ENCODE measurements at places on chromosomes 5 and 9. TPM values are rescaled to one million over a fixed set of nuclear protein-coding genes. Genes with fewer than 3 reads are reported as not detected.

DNA sequence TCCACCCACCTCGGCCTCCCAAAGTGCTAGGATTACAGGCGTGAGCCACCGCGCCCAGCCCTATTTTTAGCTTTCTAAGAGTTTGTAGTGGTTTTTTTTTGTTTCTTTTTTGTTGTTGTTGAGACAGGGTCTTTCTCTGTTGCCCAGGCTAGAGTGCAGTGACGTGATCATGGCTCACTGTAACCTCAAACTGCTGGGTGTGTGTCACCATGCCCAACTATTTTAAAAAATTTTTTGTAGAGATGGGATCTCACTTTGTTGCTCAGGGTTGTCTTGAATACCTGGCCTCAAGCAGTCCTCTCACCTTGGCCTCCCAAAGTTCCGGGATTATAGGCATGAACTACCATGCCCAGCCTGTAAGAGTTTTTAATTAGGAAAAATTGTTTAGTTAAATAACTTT, 145.3 kb upstream of the SH3GL2 start:
- H3K36me3 ChIP-seq = no peaks in the 10 kb centered on the region
- no peaks in the 10 kb centered on the region for H3K27me3 ChIP-seq
- H3K27ac ChIP-seq = no peak overlapping the region
- no peak for DNase-seq

GRCh38 chr9:90445391-90445790, 197.2 kb downstream of the DIRAS2 start:
- no peak for DNase-seq
- H3K4me3 ChIP-seq = no peak overlapping the region
- H3K4me1 ChIP-seq = no peaks in the 10 kb centered on the region
- no peak overlapping the region for H3K27ac ChIP-seq

- no peak for DNase-seq
- H3K27me3 ChIP-seq = no peaks in the 10 kb centered on the region
- no peak overlapping the region for H3K27ac ChIP-seq
- no peaks in the 10 kb centered on the region for H3K4me1 ChIP-seq
- no peaks in the 10 kb centered on the region for H3K36me3 ChIP-seq
- H3K4me3 ChIP-seq = peak overlapping the region; percentile 53
Measured at GRCh38 chr5:139788294-139788910, 7.2 kb upstream of the PSD2 start.

GRCh38 chr5:152425083-152425482, 20.0 kb upstream of the NMUR2 start:
- H3K36me3 ChIP-seq = no peaks in the 10 kb centered on the region
- no peaks in the 10 kb centered on the region for H3K27me3 ChIP-seq
- no peaks in the 10 kb centered on the region for H3K4me1 ChIP-seq

DNA sequence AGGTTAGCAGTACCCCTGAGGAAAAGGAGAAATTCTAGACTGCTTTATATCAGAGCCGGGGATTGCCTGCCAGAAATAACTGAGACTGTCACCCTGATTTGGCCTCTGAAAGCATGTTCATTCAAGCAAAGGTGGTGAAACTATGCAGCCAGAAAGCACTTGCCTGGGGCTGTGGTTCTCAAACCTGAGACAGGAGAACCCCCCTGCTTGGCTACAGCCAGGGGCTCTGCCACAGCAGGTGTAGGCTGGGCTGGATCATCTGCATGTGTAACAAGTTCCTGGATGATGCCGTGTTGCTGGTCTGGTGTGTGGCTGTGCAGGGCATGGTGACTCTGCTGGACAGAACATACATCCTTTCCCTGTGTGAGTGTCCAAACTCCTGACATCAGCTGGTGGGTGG, 157.8 kb downstream of the NXNL2 start:
- H3K36me3 ChIP-seq = no peaks in the 10 kb centered on the region
- no peaks in the 10 kb centered on the region for H3K4me1 ChIP-seq
- no peak overlapping the region for H3K27ac ChIP-seq
- no peak for DNase-seq
- H3K27me3 ChIP-seq = no peaks in the 10 kb centered on the region
- H3K4me3 ChIP-seq = no peak overlapping the region

- no peaks in the 10 kb centered on the region for H3K27me3 ChIP-seq
- DNase-seq = no peak
- no peak overlapping the region for H3K4me3 ChIP-seq
- no peaks in the 10 kb centered on the region for H3K36me3 ChIP-seq
Measured at GRCh38 chr9:38282756-38283155, 109.7 kb upstream of the ALDH1B1 start.

DNA sequence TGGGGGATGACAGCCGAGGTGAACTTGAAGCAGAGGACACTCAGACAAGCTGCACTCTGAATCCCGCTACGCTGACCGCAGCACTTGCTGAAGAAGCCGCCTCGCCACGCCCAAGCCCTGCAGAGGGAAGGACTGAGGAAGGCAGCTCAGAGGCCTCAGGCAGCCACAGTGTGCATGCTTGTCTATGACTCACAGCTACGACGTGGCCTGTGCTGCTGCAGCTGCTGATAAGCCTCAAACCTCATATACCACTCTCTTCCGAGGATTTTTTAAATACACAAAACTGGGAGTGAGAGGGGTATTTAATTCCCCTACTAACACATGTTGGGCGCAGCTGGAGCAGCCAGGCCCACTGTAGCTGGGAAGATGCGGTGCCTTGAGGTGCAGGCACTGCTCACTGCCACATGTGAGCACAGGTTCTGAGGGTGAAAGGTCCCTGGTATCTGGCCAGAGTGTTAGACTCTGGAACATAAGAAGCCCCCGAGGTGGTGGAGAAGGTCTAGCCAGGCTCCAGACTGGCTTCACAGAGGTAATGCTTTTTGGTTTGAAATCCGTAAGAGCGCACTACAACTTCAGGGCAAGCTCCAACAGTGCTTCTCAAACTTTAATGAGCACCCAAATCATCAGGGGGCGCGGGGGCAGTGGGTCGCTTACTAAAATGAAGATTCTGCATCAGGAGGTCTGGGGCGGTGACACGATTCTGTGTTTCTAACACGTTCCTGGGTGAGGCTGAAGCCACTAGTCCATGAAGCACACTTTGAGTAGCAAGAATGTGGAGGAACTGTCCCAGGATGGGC, 196.8 kb downstream of the AUH start:
- H3K36me3 ChIP-seq = no peaks in the 10 kb centered on the region
- peak; percentile 61 for DNase-seq
- no peak overlapping the region for H3K4me3 ChIP-seq
- no peaks in the 10 kb centered on the region for H3K4me1 ChIP-seq
- no peak overlapping the region for H3K27ac ChIP-seq

GRCh38 chr5:180816608-180817534, 14.3 kb upstream of the MGAT1 start:
- H3K4me1 ChIP-seq = no peaks in the 10 kb centered on the region
- H3K36me3 ChIP-seq = no peaks in the 10 kb centered on the region
- no peaks in the 10 kb centered on the region for H3K27me3 ChIP-seq

GRCh38 chr5:174715804-174716203, 8.6 kb upstream of the MSX2 start:
- no peak overlapping the region for H3K4me3 ChIP-seq
- no peaks in the 10 kb centered on the region for H3K27me3 ChIP-seq
- no peak overlapping the region for H3K27ac ChIP-seq
- DNase-seq = no peak

Gene ZNF782
- total RNA-seq = 3.6 TPM

Gene AQP7
- 10.4 TPM for total RNA-seq

Gene PCDHA2
- total RNA-seq = not detected

Gene SCGB3A2
- not detected for total RNA-seq

Gene SLC34A3
- not detected for total RNA-seq

All from right lobe of liver (tissue), 6 donors.